ENCODE measurements at places on chromosomes 3 and 15.

- DNase-seq, result peak; percentile 30
- peak overlapping the region; percentile 39 for H3K27ac ChIP-seq
- peaks cover 33% of the 10 kb centered on the region for H3K4me1 ChIP-seq
- no peaks in the 10 kb centered on the region for H3K36me3 ChIP-seq
- no peaks in the 10 kb centered on the region for H3K27me3 ChIP-seq
- H3K4me3 ChIP-seq, result no peak overlapping the region
These were observed 30.9 kb downstream of the CCNL1 start for GRCh38 chr3:157128771-157129681.

- H3K4me3 ChIP-seq, result no peak overlapping the region
- H3K4me1 ChIP-seq, result peaks cover 15% of the 10 kb centered on the region
- H3K36me3 ChIP-seq, result no peaks in the 10 kb centered on the region
These were observed 53.5 kb upstream of the LCTL start for GRCh38 chr15:66619152-66619903.

GRCh38 chr15:35885870-35886269, 339.9 kb upstream of the DPH6 start:
- H3K36me3 ChIP-seq, result no peaks in the 10 kb centered on the region
- no peak overlapping the region for H3K27ac ChIP-seq
- H3K4me1 ChIP-seq, result no peaks in the 10 kb centered on the region
- no peak overlapping the region for H3K4me3 ChIP-seq

DNA sequence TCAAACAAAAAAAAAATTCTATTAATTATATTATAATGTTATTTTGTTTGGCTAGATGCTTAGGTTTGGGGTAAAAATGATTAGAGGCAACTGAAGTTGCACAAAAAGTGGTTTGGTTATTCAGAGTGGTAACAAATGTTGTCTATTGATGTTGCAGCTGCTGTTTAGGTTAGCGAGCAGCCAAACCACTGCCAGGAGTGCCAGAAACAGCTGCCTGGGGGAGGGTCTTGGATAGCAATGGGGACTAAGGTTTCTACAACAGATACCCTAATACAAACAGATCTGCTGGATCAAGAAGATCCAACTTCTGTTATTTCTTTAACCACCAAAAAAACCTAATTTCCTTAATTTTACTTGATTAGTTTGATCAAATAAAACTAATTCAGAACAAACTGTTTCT, 26.6 kb downstream of the BTLA start:
- no peaks in the 10 kb centered on the region for H3K4me1 ChIP-seq
- H3K36me3 ChIP-seq, result no peaks in the 10 kb centered on the region
- peaks cover 6% of the 10 kb centered on the region for H3K27me3 ChIP-seq
- DNase-seq, result no peak
- H3K27ac ChIP-seq, result no peak overlapping the region
- no peak overlapping the region for H3K4me3 ChIP-seq

- H3K27ac ChIP-seq, result no peak overlapping the region
- no peak overlapping the region for H3K4me3 ChIP-seq
- no peaks in the 10 kb centered on the region for H3K27me3 ChIP-seq
- H3K36me3 ChIP-seq, result no peaks in the 10 kb centered on the region
- H3K4me1 ChIP-seq, result peaks cover 4% of the 10 kb centered on the region
These were observed 889.8 kb upstream of the NR2F2 start for GRCh38 chr15:95440712-95441111.
